ENCODE measurements at places on chromosomes 3 and 15. TPM values are rescaled to one million over a fixed set of nuclear protein-coding genes. Genes with fewer than 3 reads are reported as not detected.

The CCDC54 gene
- not detected for total RNA-seq

The AP4E1 gene
- total RNA-seq, result 9.8 TPM

The REC114 gene
- not detected for total RNA-seq

The TAGLN3 gene
- 0.79 TPM for total RNA-seq

GRCh38 chr3:10583798-10584708 lies 78.7 kb upstream of the ATP2B2 start:
- H3K4me1 ChIP-seq, result peaks cover 6% of the 10 kb centered on the region
- H3K36me3 ChIP-seq, result no peaks in the 10 kb centered on the region
- no peaks in the 10 kb centered on the region for H3K27me3 ChIP-seq
- DNase-seq, result no peak

GRCh38 chr3:100333970-100334487 lies 528 bp upstream of the NIT2 start:
- no peak for DNase-seq
- H3K36me3 ChIP-seq, result no peaks in the 10 kb centered on the region
- H3K4me3 ChIP-seq, result peak overlapping the region; percentile 70
- H3K27me3 ChIP-seq, result no peaks in the 10 kb centered on the region
- peaks cover 9% of the 10 kb centered on the region for H3K4me1 ChIP-seq
- H3K27ac ChIP-seq, result peak overlapping the region; percentile 77

- no peaks in the 10 kb centered on the region for H3K27me3 ChIP-seq
- no peak overlapping the region for H3K4me3 ChIP-seq
- H3K4me1 ChIP-seq, result no peaks in the 10 kb centered on the region
- no peaks in the 10 kb centered on the region for H3K36me3 ChIP-seq
- no peak for DNase-seq
- H3K27ac ChIP-seq, result no peak overlapping the region
These were observed 214.5 kb downstream of the NTRK3 start for GRCh38 chr15:88042047-88042446.

DNA sequence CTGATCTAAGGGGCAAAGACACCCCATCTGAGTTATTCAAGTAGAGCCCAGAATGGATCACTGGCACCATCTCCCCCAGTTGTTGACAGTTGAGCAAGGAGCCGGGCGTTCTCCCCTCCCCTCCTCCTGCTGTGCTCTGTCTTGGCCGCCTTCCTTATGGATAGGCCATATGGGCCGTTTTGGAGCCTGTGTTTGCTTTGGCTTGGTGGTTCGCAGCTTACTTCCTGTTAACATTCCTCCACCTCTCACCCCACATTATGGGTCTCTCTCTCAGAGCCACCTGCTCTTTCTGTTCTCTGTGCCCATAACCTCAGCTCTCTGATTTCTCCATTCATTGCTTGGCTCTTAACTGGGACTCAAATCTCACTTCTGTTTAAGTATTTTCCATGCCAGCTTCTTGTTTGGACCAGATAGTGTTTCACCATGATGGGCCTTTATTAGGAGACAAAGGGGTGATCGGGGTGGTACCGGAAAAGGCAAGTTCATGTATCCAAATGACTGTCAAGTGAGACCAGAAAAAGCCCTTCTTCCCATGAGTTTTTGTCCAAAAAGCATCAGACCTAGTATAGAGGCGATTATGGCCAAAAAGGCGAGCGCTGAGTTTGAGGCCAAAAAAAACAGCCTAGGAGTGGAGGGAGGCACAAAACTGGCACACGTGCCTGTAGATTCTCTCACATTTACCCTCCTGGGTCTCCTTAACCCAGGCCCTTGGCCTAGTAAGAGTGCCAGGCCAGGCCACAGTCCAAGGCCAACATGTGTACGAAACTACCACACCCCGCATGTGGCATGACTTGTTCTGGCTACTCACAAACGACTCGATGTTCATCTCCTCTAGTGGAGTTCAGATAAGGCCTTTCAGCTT lies 62.6 kb downstream of the DUT start:
- H3K4me1 ChIP-seq, result no peaks in the 10 kb centered on the region
- no peak overlapping the region for H3K27ac ChIP-seq
- H3K27me3 ChIP-seq, result no peaks in the 10 kb centered on the region
- no peaks in the 10 kb centered on the region for H3K36me3 ChIP-seq
- peak; percentile 35 for DNase-seq
- no peak overlapping the region for H3K4me3 ChIP-seq

GRCh38 chr3:69149586-69149985 lies 27.2 kb upstream of the LMOD3 start:
- no peaks in the 10 kb centered on the region for H3K27me3 ChIP-seq
- H3K4me3 ChIP-seq, result no peak overlapping the region
- DNase-seq, result no peak
- no peaks in the 10 kb centered on the region for H3K4me1 ChIP-seq

GRCh38 chr15:29511663-29512062 lies 242.0 kb upstream of the NSMCE3 start:
- no peaks in the 10 kb centered on the region for H3K36me3 ChIP-seq

- no peaks in the 10 kb centered on the region for H3K36me3 ChIP-seq
- no peak for DNase-seq
- no peak overlapping the region for H3K27ac ChIP-seq
- no peaks in the 10 kb centered on the region for H3K4me1 ChIP-seq
- no peaks in the 10 kb centered on the region for H3K27me3 ChIP-seq
These were observed 28.2 kb downstream of the SLCO3A1 start for GRCh38 chr15:91881569-91882297.

DNA sequence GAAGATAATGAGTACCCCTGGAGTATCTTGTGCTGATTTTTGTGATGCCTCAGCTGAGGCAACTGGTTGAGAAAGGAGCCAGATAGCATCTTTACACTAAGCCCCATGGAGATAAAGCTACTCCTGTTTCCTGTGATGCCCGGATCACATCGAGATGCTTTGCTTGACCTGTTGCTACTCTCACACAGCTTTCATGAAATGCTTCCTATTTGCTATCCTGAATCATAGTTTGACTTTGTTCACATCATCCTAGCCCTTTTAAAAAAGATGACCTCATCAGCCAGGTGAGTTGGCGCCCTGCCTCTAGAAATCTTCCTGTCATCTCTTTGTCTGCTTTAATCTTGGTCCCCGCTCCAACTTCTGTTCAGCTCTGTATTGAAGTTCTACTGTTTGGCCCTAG lies 409.6 kb upstream of the TBL1XR1 start:
- peak; percentile 16 for DNase-seq
- H3K27ac ChIP-seq, result no peak overlapping the region
- H3K4me1 ChIP-seq, result peaks cover 9% of the 10 kb centered on the region
- H3K36me3 ChIP-seq, result no peaks in the 10 kb centered on the region
- H3K4me3 ChIP-seq, result no peak overlapping the region

DNA sequence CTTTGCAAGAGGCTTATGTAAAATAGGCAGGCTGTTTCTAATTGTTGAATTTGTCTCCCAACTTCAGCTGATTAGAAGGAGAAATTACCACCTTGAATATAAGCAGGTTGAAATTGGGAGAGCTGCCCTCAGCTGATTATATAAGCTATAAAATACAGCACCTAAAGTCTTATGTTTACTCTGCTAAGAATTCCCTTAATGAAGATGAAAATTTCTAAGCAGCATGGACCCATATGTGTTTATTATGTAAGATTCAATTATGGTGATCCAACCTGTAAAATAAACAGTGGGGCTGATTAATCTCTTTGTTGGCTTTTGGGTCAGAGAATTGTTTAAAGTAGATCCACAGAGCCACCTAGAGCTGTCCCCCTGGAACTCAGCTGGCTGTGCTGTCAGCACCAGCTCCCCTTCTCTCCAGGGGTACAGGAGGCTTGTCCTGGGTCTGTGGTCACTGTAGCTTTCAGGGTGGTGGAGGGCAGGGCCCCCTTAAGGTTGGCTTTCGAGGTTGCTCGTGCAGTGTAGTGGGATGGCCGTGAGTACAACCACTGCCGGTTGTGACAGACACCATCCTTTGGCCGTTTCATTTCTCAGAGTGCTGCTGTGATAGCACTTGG lies 9.5 kb downstream of the SLCO3A1 start:
- no peaks in the 10 kb centered on the region for H3K27me3 ChIP-seq
- H3K36me3 ChIP-seq, result no peaks in the 10 kb centered on the region
- no peak overlapping the region for H3K27ac ChIP-seq
- no peak overlapping the region for H3K4me3 ChIP-seq
- no peak for DNase-seq
- H3K4me1 ChIP-seq, result peaks cover 9% of the 10 kb centered on the region

DNA sequence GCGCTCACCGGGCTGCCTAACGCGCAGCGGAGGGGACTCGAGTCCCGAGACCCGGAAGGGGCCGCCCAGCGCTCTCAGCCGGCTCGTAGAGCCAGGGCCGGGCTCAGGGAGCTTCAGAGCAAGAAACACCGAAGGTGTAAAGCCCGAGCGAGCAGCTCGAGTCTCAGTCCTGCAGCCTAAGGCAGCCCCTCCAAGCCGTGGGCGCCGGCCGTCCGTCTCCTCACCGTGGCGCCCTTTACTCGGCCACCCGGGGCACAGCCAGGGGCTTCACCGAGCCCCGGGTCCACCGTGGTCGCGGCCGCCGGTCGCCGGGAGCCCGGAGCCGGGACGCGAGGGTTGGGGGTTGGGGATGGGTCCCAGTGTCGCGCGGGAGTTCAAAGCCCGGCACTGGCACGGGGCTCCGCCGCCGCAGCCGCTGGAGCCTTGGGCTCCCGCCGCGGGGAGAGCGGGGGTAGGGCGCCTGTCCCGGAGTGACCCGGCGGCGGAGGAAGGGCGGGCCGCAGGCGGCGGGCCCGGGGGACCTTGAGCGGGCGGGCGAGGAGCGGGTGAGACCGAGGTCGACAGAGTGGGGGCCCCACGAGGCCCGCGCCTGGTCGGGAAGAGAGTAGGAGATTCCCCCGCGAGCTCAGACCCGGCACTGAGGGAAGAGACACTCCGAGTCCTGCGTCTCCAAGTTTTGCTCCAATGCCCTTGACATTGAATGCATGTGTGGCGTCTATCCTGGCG lies 26.9 kb upstream of the THRB start:
- peaks cover 13% of the 10 kb centered on the region for H3K27me3 ChIP-seq
- H3K4me1 ChIP-seq, result no peaks in the 10 kb centered on the region
- H3K36me3 ChIP-seq, result no peaks in the 10 kb centered on the region

All from kidney (tissue), 22 donors.